ENCODE measurements at places on chromosomes 6 and 20.

DNA sequence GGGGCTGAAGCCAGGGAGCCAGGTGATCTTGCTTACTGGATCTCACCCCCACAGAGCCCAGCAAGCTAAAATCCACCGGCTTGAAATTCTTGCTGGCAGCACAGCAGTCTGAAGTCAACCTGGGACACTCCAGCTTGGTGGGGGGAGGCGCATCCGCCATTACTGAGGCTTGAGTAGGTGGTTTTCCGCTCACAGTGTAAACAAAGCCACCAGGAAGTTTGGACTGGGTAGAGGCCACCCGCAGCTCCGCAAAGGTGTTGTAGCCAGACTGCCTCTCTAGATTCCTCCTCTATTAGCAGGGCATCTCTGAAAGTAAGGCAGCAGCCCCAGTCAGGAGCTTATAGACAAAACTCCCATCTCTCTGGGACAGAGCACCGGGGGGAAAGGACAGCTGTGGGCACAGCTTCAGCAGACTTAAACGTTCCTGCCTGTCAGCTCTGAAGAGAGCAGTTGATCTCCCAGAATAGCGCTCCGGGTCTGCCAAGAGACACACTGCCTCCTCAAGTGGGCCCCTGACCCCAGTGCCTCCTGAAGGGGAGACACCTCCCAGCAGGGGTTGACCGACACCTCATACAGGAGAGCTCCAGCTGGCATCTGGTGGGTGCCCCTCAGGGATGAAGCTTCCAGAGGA is 206.3 kb upstream of the KHDRBS2 start:
- no peak for DNase-seq

DNA sequence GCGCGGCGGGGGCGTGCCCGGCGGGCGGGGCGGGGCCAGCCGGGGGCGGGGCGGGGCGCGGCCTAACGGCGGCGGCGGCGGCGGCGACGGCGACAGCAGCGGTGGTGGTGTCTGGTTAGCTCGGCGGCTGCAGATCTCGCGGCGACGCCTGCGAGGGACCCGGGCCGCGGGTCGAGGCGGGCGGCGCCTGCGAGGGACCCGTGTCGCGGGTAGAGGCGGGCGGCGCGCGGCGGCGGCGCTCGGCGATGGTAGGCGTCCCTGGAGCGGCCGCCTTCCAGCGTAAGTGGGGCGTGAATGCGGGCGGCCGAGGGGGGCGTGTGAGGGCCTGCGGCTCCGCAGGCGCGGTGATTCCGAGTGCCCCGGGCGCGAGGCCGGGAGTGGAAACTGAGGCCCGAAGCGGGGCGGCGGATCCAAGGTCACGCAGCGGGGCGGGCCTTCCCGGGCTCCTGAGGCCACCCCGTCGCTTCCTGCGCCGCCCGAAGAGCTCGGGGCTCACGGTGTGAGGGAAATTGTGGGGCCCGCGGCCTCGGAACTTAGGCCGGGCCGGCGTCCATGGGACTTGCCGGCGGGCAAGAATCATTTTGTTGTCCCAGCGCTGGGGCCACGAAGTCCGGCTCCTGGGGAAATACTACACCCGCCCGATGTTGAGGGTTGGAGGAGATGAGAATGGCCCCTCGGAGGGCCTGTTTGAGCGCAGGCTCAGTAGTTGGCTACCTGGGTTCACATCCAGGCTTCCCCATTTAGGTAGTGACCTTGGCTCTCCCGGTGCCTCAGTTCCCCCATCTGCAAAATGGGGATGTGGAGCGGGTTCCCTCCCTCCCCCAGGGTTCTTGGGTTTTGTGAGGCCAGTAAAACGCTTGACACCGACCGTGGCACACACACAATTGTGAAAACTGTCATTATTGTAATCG is at the start of gene CBFA2T2:
TSS of gene CBFA2T2 (plus strand) at position 74 of the 911 bp plus-strand sequence. CDS start at position 246, 172 bp downstream.
- DNase-seq: no peak

- DNase-seq: no peak
Measured at GRCh38 chr6:126063512-126064146, 77.3 kb downstream of the TRMT11 start.

DNA sequence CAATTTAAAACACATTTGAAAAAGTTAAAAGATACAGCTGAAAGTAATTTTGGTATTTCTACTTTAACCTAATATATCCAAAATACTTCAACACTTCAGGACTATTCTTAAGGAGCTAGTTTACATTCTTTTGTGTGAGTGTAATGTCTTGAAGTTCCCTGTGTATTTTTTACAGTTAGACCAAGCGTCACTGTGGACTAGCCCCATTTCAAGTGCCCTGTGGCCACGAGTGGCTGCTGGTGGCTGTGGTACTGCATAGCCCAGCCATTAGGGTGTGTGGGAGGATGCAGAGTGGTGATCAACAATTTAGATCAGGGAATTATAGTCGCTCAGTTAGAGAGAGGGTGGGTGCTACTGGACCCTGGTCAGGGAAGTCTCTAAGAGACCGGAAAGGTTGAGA is 869 bp upstream of the CST5 start:
- no peak for DNase-seq

DNA sequence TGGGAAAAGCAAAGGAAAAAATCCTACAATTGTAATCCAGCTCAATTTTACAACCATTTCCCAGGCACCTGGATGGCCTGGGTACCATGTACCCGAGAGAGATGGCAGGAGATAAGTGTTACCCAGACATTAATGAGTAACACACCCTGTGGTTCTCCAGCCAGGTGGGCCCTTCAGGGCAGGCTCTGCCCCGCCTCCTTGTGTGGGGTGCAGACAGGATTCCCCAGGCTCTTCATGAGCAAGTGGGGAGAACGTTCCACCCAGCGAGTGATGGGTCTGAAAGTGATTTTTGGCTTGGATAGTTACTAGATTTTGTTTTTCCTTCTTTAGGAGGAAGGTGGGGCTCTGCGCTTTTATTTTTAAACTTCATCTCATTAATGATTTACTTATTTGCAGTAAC is 243.9 kb downstream of the TAF4 start:
- no peak for DNase-seq

Measured in NCI-H1048 (cell line).